ENCODE measurements at places on chromosomes 1 and 21.
A peak's percentile ranks its signal among the peaks of the same experiment; 100 is the strongest.

DNA sequence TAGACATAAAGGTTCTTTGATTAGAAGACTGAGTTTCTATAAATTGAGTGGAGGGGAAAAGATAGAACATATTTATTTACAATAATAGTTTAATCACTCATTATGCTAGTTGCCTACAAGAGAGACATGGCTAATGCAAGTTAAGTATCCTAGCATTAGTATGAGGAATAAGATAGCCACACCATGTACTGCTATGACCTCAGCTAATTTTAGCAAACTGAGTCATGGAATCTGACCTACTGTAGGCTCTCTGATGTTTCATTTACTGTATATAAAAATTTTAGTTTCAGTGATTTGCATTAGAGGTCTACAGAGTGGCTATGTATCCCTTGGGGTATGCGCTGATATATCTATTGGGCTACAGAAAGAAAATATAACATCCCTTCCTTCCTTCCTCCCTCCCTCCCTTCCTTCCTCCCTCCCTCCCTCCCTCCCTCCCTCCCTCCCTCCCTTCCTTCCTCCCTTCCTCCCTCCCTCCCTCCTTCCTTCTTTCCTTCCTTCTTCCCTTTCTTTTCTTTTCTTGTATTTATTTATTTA, 5.8 kb downstream of the AGL start:
- DNase-seq = no peak

DNA sequence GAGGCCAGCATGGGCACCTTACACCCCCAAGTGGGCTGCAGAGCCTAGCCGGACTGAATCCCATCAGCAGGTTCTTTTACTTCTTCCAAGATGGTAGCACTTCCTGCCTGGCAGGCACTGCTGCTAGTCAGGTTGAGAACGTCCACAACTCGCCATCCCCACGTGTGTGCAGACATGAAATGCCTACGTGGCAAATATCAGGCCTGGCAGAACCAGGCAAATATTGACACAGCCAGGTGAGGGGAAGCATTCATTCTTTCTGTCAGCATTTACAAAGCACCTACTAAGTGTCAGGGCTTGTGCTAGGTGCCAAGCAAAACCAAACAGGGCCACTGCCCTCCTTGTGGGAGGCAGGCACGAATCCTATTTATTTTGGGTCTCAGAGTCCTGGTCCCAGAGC, 52.3 kb upstream of the SIM2 start:
- DNase-seq = no peak

- DNase-seq = peak; percentile 47
Observed at GRCh38 chr1:3068564-3069431, at the start of gene PRDM16. Gene PRDM16 (plus strand): TSS chr1:3069203. CDS start chr1:3069260, 57 bp downstream.

DNA sequence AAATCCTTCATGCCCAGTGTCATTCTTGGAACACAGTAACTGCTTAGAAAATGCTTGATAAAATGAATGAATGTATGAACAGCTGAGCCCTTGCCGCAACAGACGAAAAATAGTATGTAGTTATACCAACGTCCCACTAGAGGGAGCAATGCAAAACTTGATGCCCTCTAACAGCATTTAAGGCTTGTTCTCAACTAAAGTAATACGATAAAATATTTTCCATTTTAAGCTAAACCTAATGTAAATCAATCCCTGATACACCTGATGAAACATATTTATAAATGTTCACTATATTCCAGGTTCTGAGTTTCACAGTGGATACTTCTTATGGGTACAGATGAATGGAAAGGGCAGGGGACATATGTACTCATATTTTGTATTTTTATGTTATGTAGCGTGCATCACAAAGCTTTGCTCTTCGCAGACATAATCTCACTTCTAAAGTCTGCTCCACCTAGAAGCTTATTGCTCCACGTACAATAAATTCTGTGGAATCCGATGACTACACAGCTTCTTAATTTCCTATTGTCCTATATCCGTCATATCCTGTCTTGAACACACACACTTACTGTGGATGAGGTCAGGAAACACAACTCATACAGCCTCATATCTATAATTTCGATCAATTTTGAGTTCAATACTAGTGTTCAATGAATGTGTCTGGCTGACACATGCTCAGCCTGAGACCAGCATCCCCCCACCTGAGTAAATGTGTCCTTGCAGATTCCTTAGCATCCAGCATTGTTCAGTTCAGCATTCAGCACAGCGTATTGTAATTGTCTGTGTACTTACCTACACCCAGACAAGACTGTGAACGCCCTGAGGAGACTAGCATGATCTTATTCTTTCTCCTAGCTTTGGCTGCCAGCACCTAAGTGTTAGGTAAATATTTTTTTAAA, 4.4 kb upstream of the UTP25 start:
- no peak for DNase-seq

GRCh38 chr1:108871050-108871724, 5.6 kb upstream of the GPSM2 start:
- DNase-seq = no peak

- no peak for DNase-seq
Observed at GRCh38 chr1:211487082-211487481, 4.9 kb downstream of the RD3 start.

DNA sequence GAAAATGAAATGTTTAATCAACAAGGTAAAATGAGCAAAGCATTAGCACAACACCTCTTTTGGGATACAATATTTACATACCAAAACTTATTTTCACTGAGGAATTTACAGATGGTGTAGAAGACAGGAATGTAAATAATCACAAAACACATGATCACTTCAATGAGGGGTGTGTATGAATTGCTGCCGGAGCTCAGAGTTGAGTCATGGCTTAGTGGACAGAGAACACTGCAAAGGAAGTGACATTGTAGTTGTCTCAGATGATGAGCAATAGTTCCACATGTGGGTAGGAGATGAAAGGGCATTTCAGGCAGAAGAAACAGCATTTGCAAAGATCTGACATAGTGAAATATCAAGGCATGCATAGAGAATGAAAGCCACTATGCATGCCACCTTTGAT, 5.6 kb upstream of the KPRP start:
- no peak for DNase-seq

DNA sequence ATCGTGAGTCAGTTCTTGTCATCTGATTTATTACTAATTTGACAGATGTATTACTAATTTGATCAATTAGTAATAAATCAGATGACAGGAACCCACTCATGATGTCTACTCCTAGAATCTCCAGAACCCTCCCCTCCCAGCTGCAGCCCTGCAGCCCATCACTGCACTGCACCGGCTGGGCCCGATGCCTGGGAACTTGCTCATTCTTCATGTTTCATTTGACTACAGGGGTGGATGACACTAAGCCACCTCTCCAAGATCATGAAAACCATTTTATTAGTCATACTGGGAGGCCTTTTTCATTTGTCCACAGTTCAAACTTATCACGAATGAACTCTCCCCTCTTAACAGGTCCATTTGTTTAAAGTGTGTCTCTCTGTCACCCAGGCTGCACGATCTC, 41.0 kb downstream of the KCNH1 start:
- DNase-seq = no peak

- peak; percentile 62 for DNase-seq
Observed at GRCh38 chr1:12127206-12127810, 39.5 kb upstream of the TNFRSF1B start.

DNA sequence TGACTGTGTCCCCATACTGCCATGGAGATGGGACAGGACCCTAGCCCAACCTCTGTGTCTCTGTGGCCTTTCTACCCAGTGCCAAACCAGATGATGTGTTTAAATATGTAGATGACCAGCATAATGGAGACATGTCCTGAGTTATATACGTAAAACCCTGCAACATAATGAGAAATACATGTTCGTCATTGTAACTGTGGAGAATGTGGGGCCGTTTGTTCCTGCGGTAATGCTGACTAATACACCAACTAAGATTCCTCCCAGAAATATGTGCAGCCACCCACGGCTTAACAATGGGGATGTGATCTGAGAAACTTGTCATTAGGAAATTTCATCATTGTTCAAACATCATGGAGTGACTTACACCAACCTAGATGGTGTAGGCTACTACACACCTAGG, 71.7 kb upstream of the SIM2 start:
- DNase-seq = no peak

- no peak for DNase-seq
Observed at GRCh38 chr21:34783815-34784214, 115.0 kb downstream of the CLIC6 start.

GRCh38 chr1:191541758-191542157, 616.5 kb upstream of the RGS18 start:
- no peak for DNase-seq

GRCh38 chr1:218459450-218459849, 114.3 kb downstream of the TGFB2 start:
- DNase-seq = no peak

GRCh38 chr1:158255656-158256055, 1.4 kb downstream of the CD1A start:
- no peak for DNase-seq

DNA sequence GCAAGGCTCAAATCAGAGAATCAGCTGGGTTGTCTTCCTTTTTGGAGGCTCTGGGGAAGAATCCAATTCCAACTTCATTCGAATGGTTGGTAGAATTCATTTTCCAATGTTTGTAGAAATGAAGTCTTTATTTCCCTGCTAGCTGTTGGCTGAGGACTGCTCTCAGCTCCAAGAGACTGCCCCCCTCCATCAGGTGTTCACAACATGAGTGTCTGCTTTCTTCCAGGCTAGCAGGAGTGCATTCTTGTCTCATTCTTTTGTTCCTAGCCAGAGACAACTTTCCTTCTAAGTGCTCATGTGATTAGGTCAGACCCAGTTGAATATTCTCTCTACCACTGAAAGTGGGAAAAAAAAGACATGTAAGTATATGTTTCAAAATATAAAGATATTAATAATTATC, 95.2 kb downstream of the HLX start:
- no peak for DNase-seq

DNA sequence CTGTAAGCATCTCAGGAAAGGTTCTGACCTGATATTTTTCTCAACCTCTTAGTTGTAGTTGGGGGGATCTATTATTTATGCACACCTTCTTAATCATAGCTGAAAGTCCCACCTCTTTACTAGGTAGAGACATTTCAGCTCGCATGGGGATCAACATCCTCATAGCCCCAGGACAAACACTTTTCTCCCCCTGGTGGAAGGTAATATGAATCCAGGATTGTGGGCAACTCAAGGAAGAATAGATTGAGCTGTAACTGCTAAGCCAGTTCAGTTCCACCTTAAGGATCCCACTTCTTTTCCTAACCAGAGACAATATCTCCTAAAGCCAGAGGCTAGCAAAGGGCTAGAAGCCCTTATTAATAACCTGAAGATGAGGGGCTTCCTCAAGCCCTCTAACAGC, 25.4 kb upstream of the SMYD3 start:
- DNase-seq = no peak

DNA sequence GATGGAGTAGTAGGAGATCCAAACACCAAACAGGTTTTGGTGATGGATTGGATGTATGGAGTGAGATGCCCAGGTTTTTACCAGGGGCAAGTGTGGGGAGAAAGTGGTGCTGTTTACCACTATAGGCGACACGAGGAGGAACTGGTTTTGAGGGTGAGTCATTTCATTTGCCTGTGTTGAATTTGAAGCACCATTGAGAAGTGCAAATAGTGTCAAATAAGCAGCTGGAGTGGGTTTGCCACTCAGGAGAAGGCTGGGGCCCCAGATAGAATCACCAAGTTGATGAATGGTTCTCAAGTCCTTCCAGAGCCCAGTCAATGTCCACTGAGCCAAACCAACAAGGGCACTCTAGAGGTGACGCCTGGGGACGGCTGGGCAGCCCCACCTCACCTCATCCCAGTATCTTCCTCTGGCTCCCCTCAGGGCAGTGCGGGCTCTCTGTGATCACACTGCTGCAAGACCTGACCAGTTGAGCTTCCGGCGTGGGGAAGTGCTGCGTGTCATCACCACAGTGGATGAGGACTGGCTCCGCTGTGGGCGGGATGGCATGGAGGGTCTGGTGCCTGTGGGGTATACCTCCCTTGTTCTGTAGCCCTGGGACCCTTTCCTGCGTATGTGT, 9.4 kb downstream of the RUSC1 start:
- peak; percentile 30 for DNase-seq

- no peak for DNase-seq
Observed at GRCh38 chr1:203238535-203238934, 9.1 kb upstream of the CHIT1 start.

- peak; percentile 66 for DNase-seq
Observed at GRCh38 chr1:8947127-8947691, 1.5 kb downstream of the CA6 start.

- DNase-seq = no peak
Observed at GRCh38 chr1:71414179-71414578, 333.3 kb upstream of the ZRANB2 start.

GRCh38 chr1:171788696-171789095, 7.2 kb downstream of the METTL13 start:
- no peak for DNase-seq

- no peak for DNase-seq
Observed at GRCh38 chr1:83693427-83694126, 305.4 kb downstream of the TTLL7 start.

GRCh38 chr1:204419064-204419403, 7.4 kb upstream of the PPP1R15B start:
- DNase-seq = no peak

GRCh38 chr1:227954163-227954850, 6.6 kb upstream of the WNT9A start:
- no peak for DNase-seq

Data from activated T-cell treated with anti-CD3 and anti-CD28 coated beads, Interleukin-2, amount 50 U/mL, for 24 hours (primary cell).